NCI-H2029 treated with DMSO at 0.1 percent for 48 hours (cell line): ENCODE measurements at places on chromosomes 5 and 9.

DNA sequence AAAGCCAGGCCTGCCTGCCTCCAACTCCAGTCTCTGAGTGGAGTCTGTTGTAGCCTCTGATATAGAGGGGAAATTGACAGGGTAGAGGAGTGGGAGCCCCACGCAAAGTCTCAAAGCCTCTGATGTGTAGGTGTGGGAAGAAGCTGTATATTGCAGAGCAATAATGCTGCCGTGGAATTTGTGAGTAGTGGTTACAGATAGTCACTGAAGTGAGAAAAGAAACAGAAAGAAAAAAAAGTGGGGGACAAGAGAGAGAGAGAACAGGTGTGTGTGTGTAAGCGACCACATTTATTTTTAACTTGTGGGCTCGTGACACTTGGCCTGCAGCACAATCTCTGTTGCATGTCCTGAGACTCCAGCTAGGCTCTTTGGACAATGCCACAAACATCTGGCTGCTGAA lies 227.8 kb downstream of the NSG2 start:
- DNase-seq = no peak

GRCh38 chr5:120817044-120817985 lies 353.2 kb downstream of the PRR16 start:
- DNase-seq = no peak

DNA sequence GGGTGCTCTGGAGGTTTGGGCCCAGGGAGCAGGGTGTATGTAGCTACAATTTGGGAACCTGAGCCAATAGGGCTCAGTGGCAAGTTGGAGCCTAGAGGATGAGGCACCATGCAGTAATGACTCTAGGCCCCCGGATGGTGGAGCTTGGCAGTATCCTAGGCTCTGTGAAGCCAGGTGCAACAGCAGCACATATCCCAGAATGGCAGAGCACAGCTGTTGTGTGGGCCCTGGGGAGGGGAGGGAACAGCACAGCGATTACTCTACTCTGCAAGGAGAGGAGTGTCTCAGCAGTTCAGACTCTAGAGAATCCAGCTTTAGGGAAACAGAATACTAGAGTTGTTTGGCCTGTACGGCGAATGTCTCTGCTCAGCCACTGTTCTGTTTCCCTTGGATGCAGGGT lies 56.1 kb downstream of the LRRTM2 start:
- no peak for DNase-seq

GRCh38 chr5:40278881-40279280 lies 400.8 kb upstream of the PTGER4 start:
- DNase-seq = no peak

DNA sequence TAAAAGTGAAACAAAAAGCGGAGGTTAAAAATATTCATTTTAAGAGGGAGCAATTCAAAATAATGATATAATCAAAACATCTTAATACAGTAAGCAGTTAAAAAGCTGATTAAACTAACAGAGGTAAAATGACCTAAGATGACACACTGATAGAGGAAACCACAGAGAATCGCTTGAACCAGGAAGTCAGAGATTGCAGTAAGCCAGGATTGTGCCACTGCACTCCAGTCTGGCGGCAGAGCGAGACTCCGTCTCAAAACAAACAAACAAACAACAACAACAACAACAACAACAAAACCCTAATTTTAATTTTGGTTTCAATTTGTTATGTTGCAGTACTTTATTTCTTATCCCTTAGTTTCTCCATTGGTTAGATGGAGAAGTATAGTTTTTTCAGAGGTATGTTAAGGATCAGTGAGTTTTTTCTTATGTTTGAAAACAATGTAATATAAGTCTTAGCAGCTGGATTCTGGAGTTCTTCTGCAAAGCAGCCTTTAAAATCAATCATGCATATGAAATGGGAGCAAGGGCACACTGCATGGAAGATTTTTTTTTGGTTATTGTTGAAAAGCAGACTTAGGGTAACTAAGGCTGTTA lies 58.5 kb downstream of the MLANA start:
- peak; percentile 4 for DNase-seq

DNA sequence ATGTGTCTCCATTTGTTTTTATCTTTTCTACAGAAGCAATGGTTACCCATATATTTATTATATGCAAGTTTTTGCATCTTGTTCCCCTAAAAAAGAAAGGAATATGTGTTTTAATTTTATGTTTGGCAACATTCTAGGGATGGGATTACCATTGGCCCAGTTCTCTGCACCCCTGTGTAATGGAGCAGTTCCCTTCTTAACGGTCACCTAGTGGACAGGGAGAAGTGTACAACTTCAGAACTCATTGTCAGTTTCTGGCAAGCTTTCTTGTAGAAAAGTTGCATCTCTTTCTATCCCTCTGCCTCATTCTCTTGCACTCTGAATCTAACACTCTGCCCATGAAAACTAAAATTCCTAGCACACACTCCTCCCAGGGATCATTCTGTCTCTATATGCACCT lies 78.2 kb downstream of the DOCK8 start:
- DNase-seq = no peak

- no peak for DNase-seq
Measured at GRCh38 chr9:5579881-5580280, 49.0 kb upstream of the RIC1 start.

DNA sequence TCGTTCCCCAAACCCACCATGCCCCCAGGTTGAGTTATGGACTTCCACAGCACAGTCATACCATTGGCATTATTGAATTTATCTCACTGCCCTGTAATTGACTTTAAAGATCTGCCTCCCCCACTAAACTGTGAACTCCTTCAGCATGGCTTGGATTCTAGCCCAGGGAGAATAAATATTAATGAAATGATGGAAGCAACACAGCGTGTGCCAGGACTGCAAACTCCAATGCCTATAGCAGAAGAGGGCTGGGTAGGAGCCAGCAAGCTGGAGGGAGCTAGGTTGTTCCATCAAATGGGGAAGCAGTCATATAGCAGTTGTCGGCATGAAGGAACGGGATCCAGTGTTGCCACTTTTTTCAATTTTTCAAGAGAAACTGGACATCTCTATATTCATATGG lies 69.0 kb upstream of the MSX2 start:
- no peak for DNase-seq

DNA sequence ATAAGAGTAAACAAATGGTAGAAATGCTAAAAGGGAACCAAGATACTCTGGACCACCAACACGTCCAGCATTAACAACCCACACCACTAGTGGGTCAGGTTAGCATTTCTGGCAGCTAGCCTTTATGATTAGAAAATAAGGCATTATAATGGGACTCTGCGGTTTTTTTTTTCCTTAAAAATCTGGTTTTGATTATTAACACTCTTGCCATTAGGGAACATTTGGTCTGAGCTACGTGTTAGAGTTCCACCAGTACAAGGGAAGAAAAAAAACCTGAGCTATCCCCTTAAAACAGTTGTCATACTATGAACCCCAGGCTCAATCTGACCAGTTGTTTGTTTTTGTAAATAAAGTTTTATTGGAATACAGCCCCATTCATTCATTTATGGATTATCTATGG lies 110.4 kb downstream of the NTRK2 start:
- DNase-seq = no peak

DNA sequence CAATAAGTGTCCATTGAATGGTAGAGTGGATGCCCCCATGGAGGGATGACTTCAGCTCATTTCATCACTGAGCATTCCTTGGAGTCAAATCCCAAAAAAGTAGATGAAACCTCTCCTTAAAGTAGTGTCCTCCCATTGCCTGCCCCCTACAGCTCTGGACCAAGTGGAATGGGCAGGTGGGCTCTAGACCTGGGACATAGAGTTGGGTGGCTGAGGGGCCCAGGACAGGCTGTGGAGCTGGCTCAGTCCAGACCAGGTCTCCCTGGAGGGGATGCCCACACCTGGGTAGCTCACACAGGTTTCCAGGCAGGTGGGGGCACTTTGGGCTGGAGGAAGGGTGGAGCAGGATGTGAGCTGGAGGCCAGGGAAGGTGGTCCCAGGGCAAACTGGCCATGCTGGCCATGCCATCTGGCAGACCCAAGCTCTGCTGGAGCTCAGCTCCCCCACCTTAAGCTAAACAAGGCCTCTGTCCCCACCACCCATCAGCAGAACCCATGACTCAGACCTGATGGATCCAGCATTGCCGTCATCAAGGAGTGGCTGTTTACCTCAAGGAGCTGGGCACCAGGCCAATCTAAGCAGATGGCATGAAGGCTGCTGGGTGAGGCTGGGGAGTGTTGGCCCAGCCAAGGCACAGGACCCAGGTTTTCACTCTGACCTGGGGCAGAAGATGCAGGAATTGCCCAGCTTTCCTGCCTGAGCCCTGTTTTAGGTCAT lies 6.2 kb upstream of the SPINK4 start:
- DNase-seq = peak; percentile 84

- DNase-seq = no peak
Measured at GRCh38 chr9:76573905-76574760, 115.2 kb downstream of the GCNT1 start.

GRCh38 chr5:121693864-121694263 lies 157.8 kb upstream of the FTMT start:
- DNase-seq = no peak

DNA sequence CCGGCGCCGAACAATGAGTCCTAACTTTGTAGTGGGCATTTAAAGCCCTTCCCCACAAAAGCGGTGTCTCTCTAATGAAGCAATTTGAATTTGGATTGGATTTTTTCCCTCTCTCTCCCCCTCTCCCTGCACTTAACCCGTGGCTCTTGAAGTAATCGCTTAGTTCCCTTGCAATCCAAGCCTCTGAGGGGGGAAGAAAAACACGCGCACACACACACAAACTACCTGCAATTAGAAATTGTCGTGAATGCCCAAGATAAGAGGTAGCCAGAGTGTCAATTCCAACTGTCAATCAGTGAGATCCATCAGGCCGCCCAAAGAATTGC lies 1.2 kb downstream of the LHX6 start:
- no peak for DNase-seq

- no peak for DNase-seq
Measured at GRCh38 chr9:134515026-134515821, 126.4 kb upstream of the COL5A1 start.

- no peak for DNase-seq
Measured at GRCh38 chr9:31623511-31623910, 760.9 kb upstream of the ACO1 start.

DNA sequence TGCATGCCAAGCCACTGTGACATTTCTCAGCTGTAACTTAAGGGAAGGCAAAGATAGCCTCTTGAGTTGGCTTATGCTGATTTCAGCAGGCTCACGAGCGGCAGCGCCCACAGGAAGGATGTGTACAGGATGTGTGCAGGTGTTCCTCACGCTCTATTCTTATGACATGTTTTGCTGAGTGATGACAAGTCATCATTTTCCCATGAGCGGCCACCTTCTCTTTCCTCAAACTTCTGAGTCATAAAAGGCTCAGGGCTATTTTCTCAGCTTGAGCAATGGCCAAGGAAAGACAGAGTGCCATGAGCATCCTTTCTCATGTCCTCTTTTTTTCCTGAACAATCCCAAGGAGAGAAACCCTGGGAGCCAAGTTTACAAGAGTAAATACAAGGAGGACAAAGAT lies 365.9 kb downstream of the PLK2 start:
- no peak for DNase-seq

GRCh38 chr9:100167915-100168654 lies 69.0 kb downstream of the INVS start:
- no peak for DNase-seq

DNA sequence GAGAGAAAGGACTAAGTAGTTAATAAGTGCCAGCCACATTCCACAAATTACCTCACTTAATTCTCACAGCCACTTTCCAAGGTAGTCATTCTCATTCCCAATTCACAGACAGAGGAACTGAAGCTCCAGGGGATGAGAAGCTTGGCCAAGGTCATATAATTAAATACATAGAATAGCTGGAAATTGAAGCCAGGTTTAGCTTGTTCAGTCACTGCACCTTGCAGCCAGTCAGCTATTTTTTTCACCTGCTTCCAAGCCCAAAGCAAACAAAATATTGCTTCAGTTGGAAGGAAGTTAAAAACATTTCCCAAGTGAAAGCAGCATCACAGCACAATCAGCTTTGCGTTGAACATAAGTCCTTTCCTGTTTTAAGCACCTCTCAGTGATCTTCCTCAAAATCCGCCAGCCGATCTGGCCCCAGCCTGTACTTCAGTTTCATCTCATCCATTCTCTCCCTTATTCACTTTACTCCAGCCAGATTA lies 4.8 kb downstream of the ALDH1A1 start:
- DNase-seq = peak; percentile 30

GRCh38 chr5:135139381-135140134 lies 105.5 kb upstream of the PITX1 start:
- no peak for DNase-seq

GRCh38 chr5:110492446-110492845 lies 234.0 kb downstream of the TMEM232 start:
- DNase-seq = no peak

GRCh38 chr5:42760426-42760825 lies 3.8 kb downstream of the CCDC152 start:
- DNase-seq = no peak

DNA sequence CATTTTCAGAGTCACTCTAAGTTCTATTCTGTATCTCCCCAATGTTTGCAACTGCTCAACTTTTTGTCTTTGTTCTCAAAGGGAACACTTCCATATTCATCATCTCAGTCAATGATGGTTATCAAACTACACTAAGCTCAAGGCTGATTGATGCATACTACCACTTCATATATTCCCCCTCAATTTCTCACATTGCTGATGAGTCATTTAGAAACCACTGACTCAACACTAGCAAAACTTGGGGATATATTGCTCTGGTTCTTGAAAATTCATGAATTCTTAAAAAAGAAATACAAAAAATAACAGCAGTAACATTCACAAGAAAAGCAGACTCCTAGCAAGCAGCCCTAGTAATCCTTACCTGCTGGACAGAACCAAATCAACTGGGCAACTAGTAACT lies 52.2 kb downstream of the ABHD17B start:
- no peak for DNase-seq

DNA sequence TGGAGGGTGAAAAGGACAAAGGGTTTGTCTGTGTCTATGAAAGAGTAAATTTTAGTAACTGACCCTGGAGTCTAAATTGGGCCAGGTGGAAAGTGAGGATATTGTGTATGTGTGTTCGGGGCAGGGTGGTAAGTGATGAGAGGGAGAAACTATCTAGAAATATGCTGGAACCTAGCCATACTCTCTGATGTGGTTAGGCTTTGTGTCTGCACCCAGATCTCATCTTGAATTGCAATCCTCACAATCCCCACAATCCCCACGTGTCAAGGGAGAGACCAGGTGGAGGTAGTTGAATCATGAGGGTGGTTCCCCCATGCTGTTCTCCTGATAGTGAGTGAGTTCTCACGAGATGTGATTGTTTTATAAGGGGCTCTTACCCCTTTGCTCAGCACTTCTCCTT lies 60.6 kb downstream of the COMMD10 start:
- no peak for DNase-seq

DNA sequence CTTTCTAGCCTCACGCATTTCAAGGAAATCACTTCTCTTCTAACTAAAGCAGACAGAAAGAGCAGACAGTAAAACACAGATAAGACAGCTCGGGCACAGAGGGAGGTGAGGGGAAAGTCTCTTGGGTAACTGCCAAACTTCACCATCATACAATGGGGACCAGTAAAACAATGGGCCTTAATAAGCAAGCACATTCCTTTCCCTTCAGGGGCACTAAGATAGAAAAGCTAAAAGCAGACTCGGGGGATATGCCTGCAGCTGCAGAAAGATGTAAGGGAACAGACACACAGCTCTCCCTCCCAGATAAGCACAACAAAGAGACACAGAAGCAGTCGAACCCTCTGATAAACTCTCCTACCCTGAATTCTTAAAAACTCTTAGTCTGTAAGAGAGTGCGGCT lies 15.6 kb upstream of the CKS2 start:
- no peak for DNase-seq
